ENCODE measurements at places on chromosomes 5 and 9. TPM values are rescaled to one million over a fixed set of nuclear protein-coding genes. Genes with fewer than 3 reads are reported as not detected.

CKMT2 gene
- not detected for total RNA-seq

UNC13B gene
- total RNA-seq: 0.64 TPM

GRCh38 chr5:118336468-118336867 is 651.9 kb downstream of the DTWD2 start:
- no peak for DNase-seq

- DNase-seq: no peak
These were observed 249.5 kb downstream of the ISL1 start for GRCh38 chr5:51632793-51633192.

HTR4 gene
- not detected for total RNA-seq

DNA sequence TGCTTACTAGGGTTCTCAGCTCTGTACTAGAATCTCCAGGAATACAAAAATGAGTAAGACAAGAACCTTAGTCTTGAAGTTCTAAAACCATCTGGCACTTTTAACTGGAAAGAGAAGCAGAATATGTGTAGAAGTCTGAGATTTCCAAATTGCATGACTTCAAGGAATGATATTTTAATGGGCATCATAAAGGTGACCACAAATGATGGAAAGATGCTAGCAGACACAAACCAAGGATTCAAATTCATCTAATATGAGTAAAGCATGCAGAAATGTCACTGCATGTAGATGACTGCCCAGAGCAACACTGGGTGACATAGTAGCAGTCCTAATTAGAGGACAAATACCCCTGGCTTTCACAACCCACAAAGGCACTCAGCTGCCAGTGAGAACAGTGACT is 117.2 kb downstream of the RPS23 start:
- DNase-seq: no peak

DNA sequence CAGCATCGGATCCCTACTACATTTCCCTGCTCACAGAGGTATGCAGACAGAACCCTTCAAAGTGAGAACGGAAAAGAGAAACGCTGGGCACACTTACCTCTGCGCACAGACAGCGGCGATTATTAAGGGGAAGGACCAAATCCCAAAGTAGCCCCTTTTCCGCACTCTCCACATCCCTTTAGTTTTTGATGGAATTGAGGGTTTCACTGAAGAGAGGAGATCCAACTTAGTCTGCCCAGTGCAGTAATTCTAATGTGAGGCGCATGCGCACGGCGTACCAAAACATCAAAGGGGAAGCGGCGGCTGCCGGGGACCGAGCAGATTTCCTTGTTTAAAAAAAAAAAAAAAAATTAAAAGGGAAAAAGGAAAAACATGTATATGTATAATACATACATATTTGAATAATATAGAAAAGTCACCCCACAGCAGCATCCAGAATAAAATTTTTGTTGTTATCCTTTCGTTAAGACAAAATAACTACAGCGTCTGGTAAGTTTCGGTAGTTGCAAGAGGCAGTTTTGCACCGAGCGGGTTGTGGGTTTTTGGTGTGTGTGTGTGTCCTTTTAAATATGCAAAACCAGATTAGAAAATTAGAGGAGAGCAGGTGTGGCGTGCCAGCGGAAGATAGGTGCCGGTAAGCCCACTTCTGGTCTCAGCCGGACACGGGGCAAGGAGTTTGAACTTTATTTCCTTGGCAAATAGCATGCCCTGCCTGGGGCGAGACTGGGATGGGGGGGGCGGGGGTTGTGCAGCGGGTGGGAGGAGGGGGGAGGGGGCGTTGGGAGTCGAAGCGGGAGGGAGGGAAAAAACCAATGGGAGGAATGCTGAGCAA is at the start of gene GABRB2:
Gene GABRB2, minus strand, starts transcription at position 256 of the 832 bp plus-strand sequence. Its CDS starts 82 bp downstream, at position 174.
- DNase-seq: peak; percentile 41

GALNT12 gene
- total RNA-seq: 12.2 TPM

PKD2L2 gene
- total RNA-seq: not detected

GRCh38 chr5:15367489-15367888 is 132.5 kb upstream of the FBXL7 start:
- no peak for DNase-seq

DNA sequence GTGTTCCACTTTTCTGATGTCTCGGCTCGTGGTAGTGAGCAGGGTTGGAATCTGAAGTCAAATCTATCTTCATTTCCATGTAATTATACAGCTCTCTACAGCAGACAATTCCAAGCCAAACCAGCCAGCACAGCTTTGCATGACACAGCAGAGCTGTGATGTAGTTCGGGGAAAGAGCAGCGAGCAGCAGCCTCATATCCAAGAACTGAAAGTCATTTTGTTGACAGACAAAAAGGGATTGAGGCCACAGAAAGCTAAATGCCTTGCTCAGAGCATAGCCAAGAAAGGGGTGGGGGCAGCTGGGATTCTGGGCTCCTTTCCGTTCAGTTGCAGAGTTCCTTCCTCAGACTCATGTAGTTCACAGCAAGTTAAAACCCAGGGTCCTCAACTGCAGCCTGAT is 32.1 kb downstream of the LCP2 start:
- no peak for DNase-seq

GRCh38 chr9:108323615-108324014 is 532.2 kb downstream of the ACTL7B start:
- DNase-seq: no peak
